ENCODE measurements at places on chromosomes 2 and 18. TPM values are rescaled to one million over a fixed set of nuclear protein-coding genes. Genes with fewer than 3 reads are reported as not detected.

PRKAG3 gene
- not detected for polyA plus RNA-seq

TPO gene
- polyA plus RNA-seq = not detected

NRBP1 gene
- polyA plus RNA-seq = 105 TPM

LDLRAD4 gene
- polyA plus RNA-seq = 13.9 TPM

CYP27A1 gene
- polyA plus RNA-seq = 0.25 TPM

CCNT2 gene
- 27.6 TPM for polyA plus RNA-seq

LIMS3 gene
- polyA plus RNA-seq = 0.20 TPM

RABL2A gene
- 62.2 TPM for polyA plus RNA-seq

NDC80 gene
- polyA plus RNA-seq = 1.7 TPM

ZEB2 gene
- 56.3 TPM for polyA plus RNA-seq

GKN1 gene
- polyA plus RNA-seq = not detected

ODC1 gene
- polyA plus RNA-seq = 234 TPM

ATIC gene
- polyA plus RNA-seq = 55.4 TPM

CTAGE1 gene
- not detected for polyA plus RNA-seq

LIPG gene
- not detected for polyA plus RNA-seq

TMEM182 gene
- 3.8 TPM for polyA plus RNA-seq

IL1A gene
- polyA plus RNA-seq = 0.06 TPM

MYO7B gene
- polyA plus RNA-seq = 68.2 TPM

TET3 gene
- 4.7 TPM for polyA plus RNA-seq

KCNS3 gene
- not detected for polyA plus RNA-seq

FBXO48 gene
- 1.5 TPM for polyA plus RNA-seq

FAM161A gene
- 0.53 TPM for polyA plus RNA-seq

PRSS56 gene
- polyA plus RNA-seq = not detected

ALK gene
- not detected for polyA plus RNA-seq

ABCG5 gene
- polyA plus RNA-seq = not detected

SLC23A3 gene
- 2.2 TPM for polyA plus RNA-seq

GNLY gene
- 18.1 TPM for polyA plus RNA-seq

C1QL2 gene
- polyA plus RNA-seq = not detected

EHD3 gene
- 7.9 TPM for polyA plus RNA-seq

GKN2 gene
- polyA plus RNA-seq = not detected

CHST10 gene
- polyA plus RNA-seq = 5.6 TPM

LYPD6 gene
- polyA plus RNA-seq = not detected

SLC8A1 gene
- 0.07 TPM for polyA plus RNA-seq

SULT1C4 gene
- not detected for polyA plus RNA-seq
